ENCODE measurements at places on chromosomes 1 and 21.

- no peak for DNase-seq
Measured at GRCh38 chr1:218069180-218069579, 215.9 kb upstream of the RRP15 start.

- DNase-seq, result no peak
Measured at GRCh38 chr1:18373882-18374493, 106.7 kb upstream of the KLHDC7A start.

DNA sequence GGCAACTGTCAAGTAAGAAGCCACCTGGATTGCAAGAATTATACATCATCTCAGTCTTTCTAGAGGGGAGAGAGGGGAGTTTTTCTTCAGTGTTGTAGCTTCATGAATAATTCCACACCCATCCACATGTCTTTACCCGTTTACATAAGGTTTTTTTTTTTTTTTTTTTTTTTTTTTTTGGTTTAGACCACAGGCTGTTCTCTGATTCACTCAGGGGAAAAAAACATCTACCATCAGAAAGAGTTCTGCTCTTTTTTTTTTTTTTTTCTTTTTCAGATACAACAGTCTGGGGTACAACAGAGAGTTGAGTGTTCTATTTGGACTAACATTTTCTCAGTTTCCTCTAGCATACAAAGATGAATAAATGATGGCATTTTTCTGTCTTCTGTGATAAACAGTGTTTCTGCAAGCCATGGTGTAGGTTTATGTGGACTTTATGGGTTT is 4.9 kb upstream of the KIF14 start:
- DNase-seq, result no peak

- DNase-seq, result peak; percentile 46
Measured at GRCh38 chr1:186214791-186215190, 160.3 kb downstream of the TPR start.

DNA sequence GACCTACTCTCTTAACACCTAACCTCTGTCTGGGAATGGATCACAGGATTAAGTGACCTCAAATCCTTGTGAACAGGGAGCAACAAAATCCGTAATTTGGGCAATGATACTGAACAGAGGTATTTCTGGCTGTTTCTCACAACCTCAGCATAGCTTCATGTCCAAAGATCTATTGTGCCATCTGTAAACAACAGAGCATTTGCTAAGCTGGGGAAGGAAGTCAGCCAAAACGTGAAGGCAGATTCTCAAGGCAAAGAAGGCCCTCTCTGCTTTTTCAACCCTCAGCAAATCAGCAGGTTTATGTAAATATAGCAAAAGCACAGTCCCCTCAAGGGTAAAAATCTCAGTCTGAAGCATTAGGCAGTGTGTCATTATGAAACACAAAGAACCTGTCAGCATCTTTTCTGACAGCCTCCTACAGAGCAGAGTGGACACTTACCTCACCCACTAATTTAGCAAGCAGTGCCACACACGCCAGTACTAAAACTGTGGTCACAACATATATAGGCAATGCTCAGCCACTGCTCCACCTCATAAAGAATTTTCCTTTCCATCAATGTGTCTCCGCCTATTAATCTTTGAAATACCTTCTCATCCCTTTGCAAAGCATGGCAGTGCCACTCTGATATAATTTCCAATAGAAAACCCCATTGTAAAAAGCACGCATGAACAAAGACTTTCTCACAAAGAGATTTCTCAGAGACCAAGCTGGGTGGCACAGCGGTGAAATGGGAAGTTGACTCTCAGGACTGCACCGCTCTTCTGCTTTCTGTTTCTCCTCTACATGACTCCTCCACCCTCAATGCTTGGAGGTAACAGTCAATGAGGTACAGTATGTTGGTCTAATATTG is 188.0 kb downstream of the RERE start:
- no peak for DNase-seq

- no peak for DNase-seq
Measured at GRCh38 chr21:20249401-20249800, 748.8 kb upstream of the NCAM2 start.

DNA sequence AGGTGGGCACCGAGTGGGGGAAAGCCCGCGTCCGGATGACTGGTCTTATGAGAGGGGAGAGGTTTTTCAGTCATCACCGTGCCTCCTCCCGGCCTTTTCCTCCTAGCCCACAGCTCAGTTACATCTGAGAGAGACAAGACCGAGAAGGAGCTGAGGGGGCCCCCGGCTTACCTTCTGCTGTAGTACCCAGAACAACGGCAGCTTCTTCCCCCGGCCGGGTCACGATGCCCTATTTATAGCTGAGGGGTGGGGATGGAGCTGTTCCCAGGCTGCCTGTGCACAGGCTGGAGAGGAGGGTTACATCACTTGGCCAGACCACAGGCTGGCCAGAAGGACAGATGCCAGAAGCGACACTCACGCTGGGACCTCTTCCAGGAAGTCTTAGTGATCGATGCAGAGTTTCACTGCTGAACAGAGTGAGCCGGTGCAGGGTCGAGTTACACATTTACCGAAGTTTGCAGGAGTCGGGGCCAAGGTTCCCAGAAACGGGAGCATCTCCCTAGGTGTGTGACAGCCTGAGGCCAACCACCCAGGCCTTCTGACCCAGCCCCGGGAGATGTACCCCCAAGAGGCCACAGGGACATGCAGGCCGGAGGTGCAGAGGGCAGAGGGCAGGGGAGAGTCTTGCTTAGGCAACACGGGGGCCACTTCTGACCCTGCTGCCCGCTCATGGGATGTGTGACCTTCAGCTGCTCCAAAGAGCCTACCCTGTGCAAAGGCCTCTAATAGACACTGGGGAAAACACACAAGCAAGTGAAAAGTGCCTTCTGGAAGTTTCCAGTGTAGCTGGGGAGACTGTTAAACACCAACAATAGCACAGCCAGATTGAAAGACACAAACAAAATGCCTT is at the start of gene AGT:
TSS of gene AGT (minus strand) at position 208 of the 850 bp plus-strand sequence. CDS start 3,299 bp downstream, outside the sequence.
- DNase-seq, result peak; percentile 51

DNA sequence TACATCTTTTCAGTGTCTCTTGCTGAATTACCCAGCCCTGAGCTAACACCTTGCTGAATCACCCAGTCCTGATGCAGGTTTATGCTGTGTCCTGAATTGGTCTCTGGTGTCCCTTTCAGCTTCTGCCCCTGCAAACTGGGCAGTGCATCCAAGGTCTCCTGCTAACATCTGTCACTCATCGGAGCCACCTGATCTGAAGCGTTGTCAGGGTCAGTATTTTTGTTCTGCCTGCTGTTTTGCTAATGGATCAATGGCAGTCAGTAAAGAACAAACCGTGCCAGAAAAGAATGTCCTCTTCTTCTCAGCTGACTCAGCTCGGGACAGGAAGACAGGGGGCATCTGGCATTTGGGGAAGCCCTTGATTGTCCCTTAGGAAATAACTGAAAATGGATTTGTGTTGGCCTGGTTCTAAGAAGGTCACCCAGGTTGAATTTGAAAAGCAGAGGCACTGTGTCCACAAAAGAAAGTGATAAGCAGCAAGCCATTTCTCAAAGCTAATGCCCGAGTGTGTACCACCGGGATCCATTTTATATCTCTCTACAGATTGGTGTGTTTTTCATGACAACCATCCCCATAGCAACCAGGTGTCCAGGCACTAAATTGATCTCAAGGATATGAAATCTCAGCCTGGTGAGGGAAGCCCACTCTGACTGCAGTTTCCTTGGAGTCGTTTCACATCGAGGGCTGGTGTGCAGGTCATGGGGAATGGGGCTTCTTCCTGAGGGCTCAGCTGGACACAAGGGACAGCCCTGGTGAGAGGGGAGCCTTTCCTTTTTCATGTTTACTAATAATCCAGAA is 109.7 kb upstream of the IRF2BP2 start:
- DNase-seq, result no peak

DNA sequence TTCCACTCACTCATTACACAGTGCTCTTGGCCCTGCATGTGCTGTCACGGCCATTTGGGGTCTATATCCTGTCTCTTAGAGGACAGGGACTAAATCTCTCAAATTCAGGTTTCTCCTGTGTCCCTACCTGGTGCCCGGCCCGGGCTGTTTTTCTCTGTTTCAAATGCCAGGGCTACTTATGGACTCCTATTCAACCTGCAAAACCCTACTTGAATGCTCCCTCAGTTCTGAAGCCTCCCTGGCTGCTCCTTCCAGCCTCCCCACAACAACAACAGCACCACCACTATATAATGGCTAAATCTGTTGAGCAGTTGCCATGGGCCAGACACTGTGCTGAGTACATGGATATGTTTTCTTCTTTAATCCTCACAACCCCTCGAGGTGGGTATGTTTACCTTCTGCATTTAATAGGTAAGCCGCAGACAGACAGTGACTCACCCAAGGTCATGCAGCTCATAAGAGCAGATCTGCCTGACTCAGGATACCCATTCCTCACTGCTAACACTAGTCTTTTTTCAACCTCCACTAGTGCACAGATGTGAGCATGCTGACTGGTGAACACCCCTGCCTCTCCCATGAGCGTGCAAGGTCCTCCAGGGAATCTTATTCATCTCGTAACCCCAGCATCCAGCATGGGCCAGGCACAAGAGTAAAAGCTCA is 29.9 kb downstream of the DHRS3 start:
- DNase-seq, result no peak

GRCh38 chr1:16076031-16076864 is 2.8 kb upstream of the FAM131C start:
- peak; percentile 62 for DNase-seq

DNA sequence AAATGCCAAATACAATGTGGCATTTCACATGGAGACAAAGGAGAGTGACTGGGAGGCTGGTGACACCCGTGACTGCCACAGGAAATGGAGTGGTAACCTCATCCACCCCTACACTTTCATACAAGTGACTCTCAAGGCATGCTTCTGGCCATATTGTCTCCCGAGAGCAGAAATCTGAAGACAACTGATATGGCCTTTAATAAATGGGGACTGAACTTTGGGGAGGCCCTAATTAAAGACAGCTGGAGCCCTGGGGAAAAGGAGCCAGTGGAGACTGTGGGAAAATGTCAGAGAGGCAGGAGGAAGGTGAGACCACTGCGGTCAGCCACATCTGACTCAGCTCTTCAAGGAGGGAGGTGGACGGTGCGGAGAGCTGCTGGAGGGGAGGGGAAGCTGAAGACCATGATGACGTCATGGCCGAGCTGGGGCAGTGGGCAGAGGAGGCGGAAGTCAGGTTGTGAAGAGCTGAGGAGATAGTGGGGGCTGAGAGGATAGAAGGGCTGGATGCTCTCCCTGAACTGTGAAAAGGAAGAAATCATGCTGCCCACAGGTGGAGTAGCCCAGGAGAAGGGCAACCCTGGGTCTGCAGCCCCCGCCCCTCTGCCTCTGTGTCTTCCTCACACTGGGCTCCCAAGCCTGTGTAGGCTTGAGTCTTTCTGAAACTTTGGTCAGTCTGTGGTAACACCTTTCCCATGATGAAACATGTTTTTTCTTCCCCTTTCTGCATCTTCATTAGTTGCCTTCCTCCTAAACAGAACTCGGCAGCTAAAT is 14.0 kb upstream of the NCF2 start:
- no peak for DNase-seq

GRCh38 chr21:34915364-34915841 is 133.7 kb downstream of the RUNX1 start:
- no peak for DNase-seq

DNA sequence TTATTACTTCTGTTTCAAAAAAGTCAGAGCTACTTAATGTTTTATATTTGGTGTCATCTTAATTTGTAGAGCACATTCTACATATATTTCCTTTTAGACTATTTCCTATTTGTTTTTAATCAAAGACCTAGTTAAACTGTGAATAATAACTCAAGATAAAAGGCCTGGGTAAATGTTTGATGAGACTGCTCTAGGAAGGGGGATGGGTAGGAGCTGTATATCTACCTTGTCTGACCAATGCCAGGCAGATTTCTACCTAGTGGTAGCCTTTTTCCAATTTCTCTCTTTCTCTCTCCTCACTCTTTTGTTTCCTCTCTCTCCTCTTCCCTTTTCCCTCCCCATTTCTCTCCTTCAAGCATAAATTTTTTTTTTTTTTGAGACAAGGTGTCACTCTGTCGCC is 31.9 kb upstream of the IVNS1ABP start:
- DNase-seq, result no peak

GRCh38 chr1:56133522-56134472 is 445.6 kb downstream of the PLPP3 start:
- DNase-seq, result peak; percentile 78

- DNase-seq, result no peak
Measured at GRCh38 chr1:116365353-116365780, 7.7 kb upstream of the ATP1A1 start.

DNA sequence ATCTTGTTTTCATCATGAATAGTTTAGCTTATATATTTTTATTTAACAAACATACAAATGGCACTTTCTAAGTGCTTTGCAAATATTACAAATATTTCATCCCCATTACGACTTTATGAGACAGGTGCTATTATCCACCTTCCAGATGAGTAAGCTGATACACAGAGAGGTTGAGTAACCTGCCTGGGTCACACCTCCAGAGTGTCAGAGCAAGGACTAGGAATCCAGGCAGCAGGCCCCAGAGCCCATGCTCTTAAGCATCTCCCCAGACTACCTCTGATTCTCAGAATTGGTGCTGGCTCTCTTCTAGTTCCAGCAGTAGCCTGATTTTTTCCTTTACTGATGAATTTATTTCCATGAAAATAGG is 40.0 kb downstream of the EPHB2 start:
- no peak for DNase-seq

DNA sequence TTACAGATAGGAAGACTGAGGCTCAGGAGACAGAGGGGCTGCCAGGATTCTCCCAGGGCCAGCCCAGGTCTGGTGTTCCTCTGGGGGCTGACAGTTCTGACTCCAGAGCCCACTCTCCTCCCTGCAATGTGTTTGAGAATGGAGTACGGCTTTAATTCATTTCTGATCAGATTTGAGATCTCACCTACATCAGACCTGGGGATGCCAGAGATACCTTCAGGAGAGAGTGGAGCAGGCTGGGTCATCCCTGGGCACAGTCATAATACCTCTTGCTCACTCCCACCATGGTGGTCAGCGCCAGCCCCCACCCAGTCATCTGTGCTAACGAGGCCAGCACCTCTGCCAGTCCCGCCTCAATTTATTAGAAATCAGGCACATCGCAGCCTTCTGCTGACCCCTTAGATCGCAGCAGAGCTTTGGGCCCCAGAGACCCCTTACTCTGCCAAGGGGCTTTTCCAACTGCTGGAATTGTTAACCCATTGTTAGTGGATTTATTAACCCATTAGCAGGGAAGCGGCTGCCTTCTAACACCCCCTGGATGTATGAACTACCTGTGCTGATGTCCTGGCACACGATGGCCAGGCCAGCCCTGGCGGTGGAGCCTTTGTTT is 352.1 kb downstream of the MATN1 start:
- no peak for DNase-seq

GRCh38 chr21:32674038-32674437 is 53.8 kb downstream of the SYNJ1 start:
- DNase-seq, result no peak
